Amniotic epithelial cell (primary cell): ENCODE measurements at places on chromosomes 2 and 18.

DNA sequence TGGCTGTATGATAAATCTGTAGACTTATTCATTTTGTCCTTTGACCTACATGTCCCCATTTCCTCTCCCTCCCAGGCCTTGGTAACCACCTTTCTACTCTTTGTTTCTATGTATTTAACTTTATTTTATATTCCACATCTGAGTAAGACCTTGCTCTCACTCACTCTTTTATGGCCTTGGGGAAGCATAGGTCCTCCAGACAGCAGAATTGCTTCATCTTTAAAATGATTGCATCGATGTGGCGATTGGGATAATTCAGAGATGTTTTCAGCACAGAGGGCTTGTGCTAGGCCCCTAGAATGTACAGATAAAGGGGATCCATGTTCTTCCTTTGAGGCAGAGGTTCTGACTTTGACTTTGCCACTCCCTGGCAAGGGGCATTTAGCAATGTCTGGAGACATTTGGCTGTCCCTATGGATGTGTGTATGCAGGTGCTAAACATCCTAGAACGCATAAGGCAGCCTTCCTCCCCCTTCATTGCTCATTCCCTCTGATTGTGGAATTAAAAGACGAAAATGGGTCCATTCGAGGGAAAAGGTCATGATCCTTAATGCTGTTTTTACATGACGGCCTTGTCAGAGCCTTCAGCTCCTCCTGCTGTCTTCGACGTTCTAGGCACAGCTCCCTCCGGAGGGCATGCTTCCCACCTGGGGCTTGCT is 1.2 kb upstream of the GPR39 start:
- DNase-seq = peak; percentile 16

- DNase-seq = no peak
Measured at GRCh38 chr2:11196246-11196645, 41.0 kb downstream of the SLC66A3 start.

DNA sequence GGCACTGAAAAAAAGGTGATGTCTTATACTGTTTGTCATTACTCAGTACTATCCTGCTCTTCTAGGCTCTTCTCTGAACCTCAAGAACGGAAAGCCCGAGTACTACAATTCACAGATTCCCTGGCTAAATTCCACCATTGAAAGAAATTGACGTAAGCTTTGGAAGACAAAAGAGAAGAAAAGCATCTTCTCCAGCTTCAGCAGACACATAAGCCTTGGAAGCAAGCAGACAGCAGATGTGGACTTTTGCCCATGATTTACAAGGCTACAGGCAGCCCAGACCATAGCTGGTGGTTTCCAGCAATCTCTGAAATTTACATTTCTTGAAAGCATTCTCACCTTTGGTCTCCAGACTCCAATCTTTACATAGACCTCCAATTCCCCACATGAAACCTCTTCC is 289.0 kb downstream of the C1D start:
- no peak for DNase-seq

DNA sequence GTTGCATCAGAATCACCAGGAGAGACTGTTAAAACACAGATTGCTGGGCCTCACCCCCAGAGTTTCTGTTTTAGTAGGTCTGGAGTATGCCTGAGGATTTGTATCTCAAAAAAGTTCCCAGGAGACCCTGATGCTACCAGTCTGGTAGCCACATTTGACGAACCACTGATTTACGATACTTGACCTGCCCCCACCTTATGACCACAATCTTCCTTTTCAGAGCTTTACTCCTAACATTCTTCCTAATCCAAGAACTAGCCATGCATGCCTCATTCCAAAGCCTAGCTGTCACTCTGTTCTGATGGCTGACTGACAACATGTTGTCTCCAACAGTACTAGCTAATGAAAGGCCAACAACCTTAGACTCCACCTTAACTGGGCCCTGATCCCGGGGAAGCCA is 191.4 kb downstream of the MBD2 start:
- DNase-seq = peak; percentile 2

GRCh38 chr2:241565411-241565810 is 6.9 kb downstream of the BOK start:
- no peak for DNase-seq

GRCh38 chr2:117760916-117761315 is 53.6 kb upstream of the DDX18 start:
- DNase-seq = no peak
